NCI-H2081 treated with DMSO at 0.1 percent for 48 hours (cell line): ENCODE measurements at places on chromosomes 4 and X.

DNA sequence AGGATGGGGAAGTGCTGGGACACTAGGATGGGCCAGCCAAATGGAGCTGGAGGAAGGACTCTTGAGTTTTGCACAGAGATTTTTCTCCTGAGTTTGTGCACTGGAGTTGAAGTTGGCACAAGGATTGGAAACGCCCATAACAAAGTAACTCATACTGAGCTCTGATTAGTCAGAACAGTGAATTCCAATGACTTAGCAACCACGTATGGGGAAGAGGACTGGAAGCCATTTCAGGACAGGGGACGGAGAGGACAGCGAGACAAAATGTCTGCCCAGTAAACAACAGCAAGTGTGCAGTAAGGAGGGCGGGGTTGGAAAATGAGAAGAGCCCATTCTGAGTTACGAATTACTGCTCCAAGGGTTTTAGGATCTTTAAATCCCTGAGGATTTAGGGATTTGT lies 5.9 kb downstream of the RIPPLY1 start:
- no peak for DNase-seq

DNA sequence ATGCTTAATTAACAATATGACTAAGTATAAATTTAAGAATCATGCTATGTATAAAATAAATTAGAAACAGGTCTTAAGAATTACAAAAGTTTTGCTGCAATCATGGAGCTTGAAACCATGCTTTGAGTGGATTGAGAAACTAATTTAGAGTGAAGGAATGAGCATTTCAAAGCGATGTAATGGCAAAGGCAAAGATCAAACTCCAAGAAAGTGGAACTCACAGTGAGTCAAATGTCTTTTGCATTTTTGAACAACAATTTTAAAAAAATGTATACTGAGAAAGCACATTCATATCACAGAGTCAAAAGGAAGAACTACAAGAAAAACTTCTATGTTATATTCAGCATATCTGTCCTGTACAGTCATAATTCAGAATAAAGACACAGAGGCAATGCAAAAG lies 6.6 kb downstream of the GPRIN3 start:
- DNase-seq, result no peak

GRCh38 chr4:79584902-79585301 lies 176.9 kb upstream of the GK2 start:
- no peak for DNase-seq

- no peak for DNase-seq
These were observed 10.9 kb downstream of the PDHA1 start for GRCh38 chrX:19354625-19355024.

GRCh38 chrX:115939070-115939469 lies 231.5 kb upstream of the AGTR2 start:
- no peak for DNase-seq

GRCh38 chrX:154039577-154039976 lies 19.9 kb upstream of the IRAK1 start:
- no peak for DNase-seq

GRCh38 chr4:65623506-65623905 lies 46.8 kb downstream of the EPHA5 start:
- no peak for DNase-seq

DNA sequence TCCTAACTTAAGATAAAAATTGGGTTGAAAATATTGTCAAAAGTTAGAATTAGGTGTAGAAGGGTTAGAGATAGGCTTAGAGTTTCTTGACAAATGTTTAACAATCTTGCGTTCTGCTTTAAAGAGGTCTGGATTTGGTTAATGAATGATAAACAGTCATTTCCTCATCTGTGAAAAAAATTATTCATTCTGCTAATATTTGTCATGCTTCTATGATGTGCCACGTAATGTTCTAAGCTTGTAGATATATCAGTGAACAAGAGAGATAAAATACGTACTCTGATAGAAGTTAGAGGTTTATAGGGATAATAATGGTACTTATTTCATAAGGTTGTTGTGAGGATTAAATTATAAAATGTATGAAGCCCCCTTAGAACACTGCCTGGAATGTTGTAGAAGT lies 443.0 kb upstream of the GALNT7 start:
- DNase-seq, result no peak

- DNase-seq, result no peak
These were observed 93.9 kb downstream of the NXF2B start for GRCh38 chrX:102345916-102346315.

- DNase-seq, result no peak
These were observed 560.3 kb downstream of the GRID2 start for GRCh38 chr4:92864096-92864495.

DNA sequence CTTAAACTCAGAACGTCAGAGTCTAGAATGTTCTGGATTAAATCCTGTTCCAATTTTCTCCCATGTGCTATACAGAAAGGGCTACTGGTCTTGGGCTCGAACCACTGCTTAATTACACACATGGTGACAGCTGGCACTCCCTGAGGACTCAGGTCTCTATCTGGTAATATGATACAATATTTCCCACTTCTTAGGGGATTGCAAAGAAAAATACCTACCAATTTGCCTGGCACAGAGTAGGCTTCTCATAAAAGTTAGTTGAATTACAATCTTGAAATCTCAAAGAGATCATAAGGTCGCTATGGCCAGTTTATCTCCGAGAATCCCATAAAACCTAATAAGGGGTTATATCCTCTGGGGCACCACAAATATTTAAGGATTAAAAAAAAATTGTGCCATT lies 8.6 kb downstream of the GPM6B start:
- DNase-seq, result peak; percentile 69

DNA sequence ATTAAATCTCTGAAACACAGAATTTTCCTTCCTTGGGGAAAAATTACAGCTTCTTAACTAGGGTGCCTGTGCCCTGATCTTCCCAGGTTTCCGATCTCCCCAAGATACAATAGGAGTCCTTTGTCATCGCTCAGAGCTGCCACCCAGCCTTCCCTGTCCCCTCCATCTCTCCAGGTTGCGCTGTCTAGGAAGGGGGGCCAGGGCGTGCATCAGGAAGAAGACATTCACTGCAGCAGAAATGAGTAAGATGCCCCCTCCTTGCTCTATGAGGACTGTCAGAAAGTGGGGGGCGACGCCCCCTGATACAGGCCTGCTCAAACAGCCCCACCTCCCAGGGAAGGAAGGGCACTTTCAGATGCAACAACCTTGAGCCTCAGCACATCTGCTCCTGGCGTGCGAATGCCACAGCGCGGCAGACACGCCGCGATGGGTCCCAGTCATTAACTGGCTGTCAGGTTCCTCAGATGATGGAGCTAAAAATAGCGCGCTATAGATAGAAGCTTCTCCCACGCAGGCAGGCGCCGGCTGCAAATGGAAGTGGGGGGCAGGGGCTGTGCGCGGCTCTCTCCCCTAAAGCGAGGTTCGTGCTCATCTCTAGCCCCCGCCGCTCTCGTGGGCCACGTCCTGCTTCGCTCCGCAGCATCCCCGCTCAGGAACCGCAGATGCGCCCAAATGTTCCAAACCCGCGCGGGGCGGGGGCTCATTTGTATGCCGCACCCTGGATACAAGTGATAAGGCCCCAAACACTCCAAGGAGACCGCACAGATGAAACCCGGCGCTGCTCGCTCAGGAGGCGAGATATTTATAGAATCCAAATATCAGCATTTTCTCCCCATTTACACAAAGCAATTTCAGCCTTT lies 57.6 kb upstream of the LGI2 start:
- DNase-seq, result no peak

DNA sequence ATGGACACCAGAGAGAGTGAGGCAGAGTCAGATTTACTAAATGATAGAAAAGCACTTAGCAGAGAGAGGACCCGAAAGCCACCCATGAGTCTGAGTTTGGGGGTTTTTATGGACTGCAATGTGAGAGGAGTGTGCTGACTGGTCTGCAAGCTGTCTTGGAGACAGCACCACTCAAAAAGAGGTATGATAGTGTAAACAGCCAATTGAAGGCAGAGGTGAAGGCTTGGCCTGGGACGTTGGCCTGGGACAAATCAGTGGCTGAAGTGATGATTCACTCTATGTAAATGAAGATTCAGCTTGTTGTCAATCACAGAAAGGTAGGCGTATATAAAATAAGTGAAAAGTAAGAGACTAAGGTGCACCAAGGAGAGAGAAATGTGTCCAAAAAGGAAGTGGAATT lies 217.6 kb upstream of the ZFP42 start:
- DNase-seq, result no peak

DNA sequence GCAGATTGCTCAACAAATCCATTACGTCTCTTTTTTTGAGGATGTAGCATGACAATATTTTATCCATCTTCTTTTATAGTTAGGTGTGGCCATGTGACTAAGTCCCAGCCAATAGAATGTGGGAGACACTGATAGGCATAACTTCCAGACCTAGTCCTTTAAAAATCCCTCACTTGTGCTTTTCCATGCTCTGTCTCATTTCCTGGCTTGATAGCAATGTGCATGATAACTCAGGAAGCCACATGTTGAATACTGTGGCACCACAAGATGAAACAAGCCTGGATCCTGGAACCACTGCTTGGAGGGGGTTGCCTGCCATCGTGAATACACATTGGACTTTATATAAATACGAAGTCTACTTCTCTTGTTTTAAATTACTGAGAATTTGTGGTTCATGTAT lies 184.0 kb upstream of the NEIL3 start:
- DNase-seq, result no peak

DNA sequence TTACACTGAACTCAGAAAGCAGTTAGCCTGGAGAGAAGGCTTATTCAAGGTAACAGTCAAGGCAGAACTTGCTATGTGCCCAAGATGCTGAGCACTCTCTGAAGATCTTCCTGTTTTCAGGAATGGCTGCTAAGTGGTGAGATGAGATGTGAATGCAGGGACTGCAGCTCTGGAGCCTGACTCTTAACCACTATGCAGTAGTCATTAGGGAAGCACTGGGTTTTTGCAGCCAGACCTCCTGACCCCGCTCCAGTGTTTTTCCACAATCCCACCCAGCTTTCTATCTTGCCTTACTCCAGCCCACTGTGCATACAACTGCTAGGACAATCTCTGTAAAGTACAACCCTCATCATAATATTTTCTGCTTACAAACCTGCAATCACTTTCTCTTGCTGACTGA lies 95.2 kb upstream of the LNX1 start:
- no peak for DNase-seq

DNA sequence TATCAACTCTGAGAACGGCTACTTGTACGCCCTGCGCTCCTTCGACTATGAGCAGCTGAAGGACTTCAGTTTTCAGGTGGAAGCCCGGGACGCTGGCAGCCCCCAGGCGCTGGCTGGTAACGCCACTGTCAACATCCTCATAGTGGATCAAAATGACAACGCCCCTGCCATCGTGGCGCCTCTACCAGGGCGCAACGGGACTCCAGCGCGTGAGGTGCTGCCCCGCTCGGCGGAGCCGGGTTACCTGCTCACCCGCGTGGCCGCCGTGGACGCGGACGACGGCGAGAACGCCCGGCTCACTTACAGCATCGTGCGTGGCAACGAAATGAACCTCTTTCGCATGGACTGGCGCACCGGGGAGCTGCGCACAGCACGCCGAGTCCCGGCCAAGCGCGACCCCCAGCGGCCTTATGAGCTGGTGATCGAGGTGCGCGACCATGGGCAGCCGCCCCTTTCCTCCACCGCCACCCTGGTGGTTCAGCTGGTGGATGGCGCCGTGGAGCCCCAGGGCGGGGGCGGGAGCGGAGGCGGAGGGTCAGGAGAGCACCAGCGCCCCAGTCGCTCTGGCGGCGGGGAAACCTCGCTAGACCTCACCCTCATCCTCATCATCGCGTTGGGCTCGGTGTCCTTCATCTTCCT lies 2.7 kb downstream of the PCDH10 start:
- DNase-seq, result no peak

DNA sequence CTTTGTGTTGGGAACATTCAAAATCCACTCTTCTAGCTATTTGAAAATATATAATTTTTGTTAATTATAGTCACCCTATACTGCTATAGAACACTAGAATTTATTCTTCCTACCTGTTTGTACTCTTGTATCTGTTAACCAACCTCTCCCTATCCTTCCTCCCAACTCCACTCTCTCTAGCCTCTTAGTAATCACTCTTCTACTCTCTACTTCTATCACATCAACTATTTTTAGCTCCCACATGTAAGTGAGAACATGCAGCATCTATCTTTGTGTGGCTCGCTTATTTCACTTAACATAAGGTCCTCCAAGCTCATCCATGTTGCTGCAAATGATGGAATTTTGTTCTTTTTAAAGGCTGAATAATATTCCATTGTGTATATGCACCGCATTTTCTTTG lies 537.3 kb downstream of the MID1IP1 start:
- DNase-seq, result no peak

DNA sequence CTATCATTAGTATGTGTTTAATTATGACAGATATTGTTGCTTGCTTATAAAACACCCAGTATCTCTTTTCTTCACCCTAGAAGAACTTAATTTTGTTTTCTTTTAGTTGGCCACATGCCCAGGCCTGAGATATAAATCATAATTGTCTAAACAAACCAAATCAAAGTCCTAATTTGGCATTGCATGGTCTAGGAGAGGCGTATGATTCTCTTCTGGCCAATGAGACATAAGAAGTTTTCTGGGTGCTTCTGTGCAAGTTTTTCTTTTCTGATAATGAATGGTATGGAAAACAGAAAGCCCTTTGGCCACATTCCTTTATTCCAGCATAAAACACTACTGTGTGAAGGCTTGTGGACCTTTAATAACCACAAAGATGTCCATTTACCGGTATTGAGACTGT lies 192.9 kb upstream of the CTSO start:
- DNase-seq, result no peak

- no peak for DNase-seq
These were observed 28.6 kb downstream of the RGS12 start for GRCh38 chr4:3321295-3321889.

DNA sequence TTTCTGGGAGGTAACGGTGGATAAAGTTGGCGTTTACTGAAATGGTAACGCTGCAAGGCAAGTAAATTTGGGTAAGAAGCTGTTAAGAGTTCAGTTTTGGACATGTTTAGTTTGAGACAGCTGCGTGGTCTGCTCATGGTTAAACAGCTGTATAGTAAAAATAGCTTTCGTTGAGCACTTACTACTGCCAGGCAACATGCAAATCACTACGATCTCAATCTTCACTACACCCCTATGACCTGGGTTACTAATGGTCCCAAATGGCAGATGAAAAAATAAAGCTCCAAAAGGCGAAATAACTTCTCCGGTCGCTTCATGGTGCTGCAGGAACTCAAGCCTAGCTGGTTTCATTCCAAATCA lies 22.2 kb downstream of the FABP2 start:
- no peak for DNase-seq

GRCh38 chr4:185859111-185859510 lies 47.1 kb upstream of the SORBS2 start:
- no peak for DNase-seq

GRCh38 chr4:110058677-110059076 lies 139.7 kb downstream of the ELOVL6 start:
- no peak for DNase-seq

GRCh38 chr4:168631241-168632162 lies 134.7 kb downstream of the PALLD start:
- DNase-seq, result peak; percentile 10
